ENCODE measurements at places on chromosomes 12 and 14.
A peak's percentile ranks its signal among the peaks of the same experiment; 100 is the strongest.

- no peak for DNase-seq
Measured at GRCh38 chr14:97640031-97640430, 842.8 kb downstream of the VRK1 start.

- DNase-seq, result no peak
Measured at GRCh38 chr14:101563654-101564443, 2.6 kb downstream of the DIO3 start.

DNA sequence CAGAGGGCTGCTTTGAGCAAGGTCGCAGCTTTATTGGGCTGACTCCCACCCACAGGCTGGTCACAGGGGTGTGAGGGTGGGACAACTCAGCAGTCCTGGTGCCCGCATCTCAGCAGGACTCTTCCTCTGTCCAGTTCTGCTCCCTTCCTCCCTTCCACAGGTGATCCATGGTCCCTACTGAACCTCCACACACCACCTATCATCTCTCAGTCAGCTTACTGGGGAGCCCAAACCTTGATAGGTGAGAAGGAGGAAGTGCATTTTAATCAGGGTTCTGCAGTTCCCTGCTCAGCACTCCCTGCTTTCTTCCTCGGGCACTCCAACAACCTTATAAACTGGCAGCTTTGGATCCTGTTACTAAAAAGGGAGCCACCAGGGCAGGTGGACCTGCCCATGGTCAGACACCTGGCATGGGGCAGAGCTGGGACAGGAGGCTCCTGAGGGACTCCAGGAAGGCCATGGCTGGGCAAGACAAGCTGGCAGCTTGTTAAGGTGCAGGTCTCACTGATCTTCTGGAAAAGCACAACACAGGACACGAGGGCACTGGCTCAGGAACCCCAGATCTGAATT, 664.6 kb downstream of the BCL11B start:
- no peak for DNase-seq

GRCh38 chr12:63103494-63104131, 47.4 kb downstream of the AVPR1A start:
- peak; percentile 45 for DNase-seq

DNA sequence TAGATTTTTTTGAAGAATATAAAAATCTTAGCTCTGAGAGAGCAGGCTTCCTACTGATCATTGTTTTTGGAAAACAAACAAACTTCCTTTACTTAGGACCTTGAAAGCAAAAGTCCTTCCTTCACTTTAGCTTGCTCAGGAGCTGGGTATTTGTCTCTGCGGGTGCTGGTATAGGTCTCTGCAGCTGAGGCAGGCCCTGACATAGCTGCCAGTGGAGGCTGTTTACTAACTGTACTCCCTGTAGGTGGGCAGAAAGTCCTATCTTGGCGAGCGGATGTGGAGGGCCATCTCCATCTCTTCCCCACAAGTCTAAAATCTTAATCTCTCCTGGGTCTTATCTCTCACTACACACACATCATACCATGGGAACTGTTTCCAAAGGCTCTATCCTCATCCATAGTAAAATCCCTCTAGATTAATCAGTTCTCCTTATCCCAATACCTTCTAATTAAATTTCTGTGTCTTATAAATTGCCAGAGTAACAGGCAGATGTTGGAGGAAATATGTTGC, 4.1 kb upstream of the MIA2 start:
- no peak for DNase-seq

DNA sequence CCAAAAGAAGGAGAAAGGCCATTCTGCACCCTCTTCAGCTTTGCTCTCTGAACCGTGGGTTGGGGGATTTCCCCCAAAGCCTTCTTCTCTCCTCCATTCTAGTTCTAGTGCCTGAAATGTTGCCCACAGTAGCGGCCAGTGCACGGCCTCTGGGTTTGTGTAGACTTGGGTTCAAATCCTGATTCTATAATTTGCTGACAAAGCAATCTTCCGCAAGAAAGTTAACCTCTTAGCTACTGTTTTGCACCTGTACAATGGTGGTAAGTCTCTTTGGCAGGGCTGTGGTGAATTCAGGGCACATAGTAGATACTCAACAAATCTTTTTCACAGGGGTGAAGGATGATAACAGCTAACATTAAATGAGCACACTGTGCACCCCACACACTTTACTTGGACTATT, 5.8 kb upstream of the CACNA1C start:
- no peak for DNase-seq

- DNase-seq, result no peak
Measured at GRCh38 chr12:2198005-2198501, 145.3 kb downstream of the CACNA1C start.

DNA sequence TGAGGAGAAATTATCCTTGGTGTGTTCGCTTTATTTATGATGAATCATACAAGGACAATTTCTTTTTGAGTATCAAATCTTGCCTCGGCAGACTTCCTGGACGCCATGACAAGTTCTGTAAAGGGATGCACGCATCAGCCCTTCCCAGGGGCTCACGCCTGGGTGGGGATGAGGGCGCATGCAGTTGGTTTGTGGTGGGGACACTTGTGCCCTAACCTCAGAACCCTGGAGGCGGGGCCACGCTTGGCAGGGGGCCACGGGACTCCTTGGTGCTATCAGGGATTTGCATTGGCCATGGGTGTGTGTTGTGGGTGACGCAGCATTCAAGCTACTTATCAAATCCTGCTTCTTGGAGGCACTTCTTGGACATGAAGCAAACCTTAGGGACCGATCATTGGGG, 143.8 kb upstream of the RTL1 start:
- DNase-seq, result no peak

DNA sequence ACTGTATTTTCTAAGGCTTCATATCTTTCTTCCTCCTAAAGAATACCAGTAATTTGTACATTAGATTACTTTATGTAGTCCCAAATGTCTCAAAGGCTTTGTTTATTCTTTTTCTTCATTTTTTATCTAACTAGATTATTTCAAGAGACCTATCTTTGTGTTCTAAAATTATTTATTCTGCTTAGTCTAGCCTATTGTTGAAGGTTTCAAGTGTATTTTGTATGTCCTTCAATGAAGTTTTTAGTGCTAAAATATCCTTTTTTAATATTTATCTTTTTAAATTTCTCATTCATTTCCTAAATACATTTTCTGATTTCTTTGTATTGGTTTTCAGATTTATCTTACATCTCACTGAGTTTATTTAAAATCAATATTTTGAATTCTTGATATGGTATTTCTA, 25.8 kb downstream of the OR4N5 start:
- DNase-seq, result no peak

DNA sequence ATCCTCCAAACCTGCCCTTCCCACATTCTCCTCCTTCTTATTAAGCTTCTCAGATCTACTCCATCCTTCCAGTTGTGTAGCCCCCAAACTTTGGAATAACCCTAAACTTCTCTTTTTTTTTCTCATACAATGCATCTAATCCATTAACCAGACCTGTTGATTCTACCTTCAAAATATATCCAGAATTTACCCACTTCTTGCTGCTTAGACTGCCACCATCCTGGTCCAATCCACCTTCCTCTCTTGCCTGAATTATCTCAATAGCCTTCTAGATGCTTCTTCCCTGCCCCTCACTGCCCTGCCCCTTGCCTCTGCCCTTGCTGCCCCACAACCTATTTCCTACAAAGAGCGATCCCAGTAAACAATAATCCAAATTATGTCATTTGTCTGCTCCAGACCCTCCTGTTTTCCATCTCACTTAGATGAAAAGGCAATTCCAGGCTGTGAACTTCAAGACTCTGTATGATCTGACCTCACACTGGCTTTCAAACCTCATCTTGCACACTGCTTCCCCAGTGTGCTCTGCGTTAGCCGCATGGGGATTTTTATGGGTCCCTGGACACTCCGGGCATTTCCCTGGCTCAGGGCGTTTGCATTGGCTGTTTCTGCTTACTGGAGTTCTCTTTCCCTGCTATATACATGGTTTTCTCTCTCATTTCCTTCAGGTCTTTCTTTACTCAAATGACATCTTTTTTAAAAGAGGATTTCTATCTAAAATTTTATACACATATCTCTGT, 42.6 kb upstream of the HIF1A start:
- no peak for DNase-seq

DNA sequence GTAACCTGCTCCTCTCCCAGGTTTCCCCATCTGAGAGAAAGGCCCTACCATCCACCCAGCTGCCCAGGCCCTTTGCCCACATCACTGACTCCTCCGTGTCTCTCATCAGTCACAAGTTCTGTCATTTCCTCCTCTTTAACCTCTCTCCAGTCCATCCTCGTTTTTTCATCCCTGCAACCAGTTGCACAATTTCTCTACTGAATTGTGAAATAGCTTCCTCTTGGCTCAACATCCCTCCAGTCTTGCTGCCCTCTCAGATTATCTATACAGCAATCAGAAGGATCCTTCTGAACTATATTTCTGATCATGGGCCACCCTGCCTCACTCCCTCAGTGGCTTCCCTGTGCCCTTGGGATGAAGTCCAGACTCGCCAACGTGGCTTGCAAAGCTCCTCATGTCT, 6.8 kb downstream of the FAM161B start:
- no peak for DNase-seq

- no peak for DNase-seq
Measured at GRCh38 chr12:43585676-43586075, 33.7 kb upstream of the ADAMTS20 start.

GRCh38 chr12:28137414-28137813, 52.8 kb upstream of the CCDC91 start:
- DNase-seq, result no peak

DNA sequence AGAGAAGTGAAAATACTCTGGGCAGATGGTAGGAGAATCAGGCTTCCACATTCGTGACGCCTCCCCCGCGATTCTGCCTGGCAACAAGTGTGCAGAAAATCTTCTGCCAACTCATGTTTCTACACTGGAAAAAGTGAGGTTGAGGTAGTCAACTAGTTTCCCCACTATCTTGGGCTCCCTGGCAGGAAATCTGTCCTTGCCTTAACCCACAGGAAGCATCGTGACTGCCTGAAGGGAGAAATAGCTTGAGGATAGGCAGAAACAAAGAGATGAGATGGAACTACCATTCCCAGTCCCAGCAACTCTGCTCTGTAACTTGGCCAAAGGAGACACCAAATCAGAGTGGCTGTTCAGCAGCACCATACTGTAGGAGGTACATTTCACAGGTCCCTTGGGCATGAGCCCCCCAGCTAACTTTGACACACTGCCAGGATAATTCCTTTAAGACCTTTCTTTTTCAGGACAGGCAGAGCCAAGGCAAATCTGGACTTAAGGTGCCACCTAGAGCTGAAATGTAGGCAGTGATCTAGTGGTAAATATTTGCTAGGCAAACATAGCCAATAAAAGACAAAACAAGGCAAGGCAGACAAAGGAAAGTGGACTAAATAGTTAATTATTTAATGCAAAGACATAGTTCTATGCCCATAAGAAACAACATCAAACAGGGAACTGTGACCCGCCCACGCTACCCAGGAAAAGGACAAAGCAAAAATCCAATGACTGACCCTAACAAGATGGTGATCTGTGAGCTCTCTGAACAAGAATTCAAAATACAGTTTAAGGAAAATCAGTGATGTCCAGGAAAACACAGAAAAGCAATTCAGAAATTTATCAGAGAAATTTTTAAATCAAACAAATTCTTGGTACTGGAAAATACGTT, 205.1 kb downstream of the PTPRO start:
- DNase-seq, result no peak

DNA sequence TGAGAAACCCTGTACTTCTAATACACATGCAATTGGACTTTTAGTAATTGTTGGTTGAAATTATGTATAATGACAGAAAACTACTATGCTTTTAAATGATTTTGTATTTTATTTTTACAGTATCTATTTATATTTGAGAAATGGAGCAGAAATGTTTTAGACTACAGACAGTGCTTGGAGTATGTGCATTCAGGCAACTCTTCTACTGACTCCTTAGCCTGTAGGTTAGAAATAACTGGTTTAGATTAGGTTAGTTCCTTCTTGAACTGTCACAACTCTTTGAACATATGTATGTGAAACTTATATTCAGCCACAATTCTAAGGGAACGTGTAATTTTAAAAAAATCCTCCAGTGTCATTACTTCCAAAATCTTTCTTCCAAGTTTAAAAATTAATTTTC, 1.7 kb downstream of the FGFR1OP2 start:
- no peak for DNase-seq

DNA sequence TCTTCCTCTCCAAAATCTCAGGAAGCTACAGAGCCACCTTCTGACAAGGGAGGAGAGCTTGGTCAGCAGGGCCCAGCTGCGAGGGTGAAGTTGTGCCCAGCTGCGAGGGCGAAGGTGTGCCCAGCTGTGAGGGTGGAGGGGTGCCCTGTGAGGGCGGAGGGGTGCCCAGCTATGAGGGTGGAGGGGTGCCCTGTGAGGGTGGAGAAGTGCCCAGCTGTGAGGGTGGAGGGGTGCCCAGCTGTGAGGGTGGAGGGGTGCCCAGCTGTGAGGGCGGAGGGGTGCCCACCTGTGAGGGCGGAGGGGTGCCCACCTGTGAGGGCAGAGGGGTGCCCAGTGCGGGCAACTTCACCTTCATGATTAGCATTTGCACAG, 20.4 kb upstream of the TTC7B start:
- no peak for DNase-seq

- no peak for DNase-seq
Measured at GRCh38 chr12:13816394-13816793, 165.0 kb downstream of the GRIN2B start.

DNA sequence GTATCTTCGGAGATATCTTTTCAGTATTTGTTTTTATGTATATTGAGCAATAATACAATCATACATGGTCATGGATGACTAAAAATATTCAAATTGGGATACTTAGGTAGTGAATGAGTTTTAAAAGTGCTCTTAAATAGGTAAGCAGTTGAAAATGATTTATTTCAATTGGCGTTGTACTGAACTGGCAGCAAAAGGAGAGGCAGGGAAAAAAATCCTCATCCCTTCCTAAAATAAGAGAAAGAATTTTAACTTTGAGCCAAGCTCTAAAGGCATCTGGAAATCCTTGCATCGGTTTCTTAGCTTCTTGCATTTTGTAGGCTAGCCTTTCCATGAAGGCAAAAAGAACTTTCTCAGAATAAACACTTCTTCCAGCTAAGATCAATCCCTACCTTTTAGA, 125.2 kb downstream of the MGST1 start:
- DNase-seq, result no peak

GRCh38 chr12:5792343-5792742, 152.7 kb downstream of the ANO2 start:
- DNase-seq, result no peak

DNA sequence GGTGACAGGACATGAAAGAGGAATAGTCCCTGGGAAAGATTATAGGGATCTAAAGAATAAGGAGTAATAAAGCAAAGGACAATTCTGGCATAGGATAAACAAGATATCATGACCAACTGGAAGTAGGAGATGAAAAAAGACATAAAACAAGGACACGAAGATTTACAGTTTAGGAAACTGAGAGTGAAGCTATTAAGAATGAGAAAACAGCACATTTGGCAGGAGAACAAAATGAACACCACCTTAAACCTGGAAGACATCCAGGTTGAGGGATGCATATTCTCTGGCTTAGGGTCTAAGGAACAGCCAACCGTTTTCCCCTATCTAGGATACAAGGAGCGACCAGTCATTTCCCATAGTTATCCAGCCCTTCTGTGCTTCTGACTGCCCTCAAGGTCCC, 1.9 kb downstream of the TRIP11 start:
- no peak for DNase-seq

- no peak for DNase-seq
Measured at GRCh38 chr14:71780822-71781221, 151.4 kb upstream of the RGS6 start.

Measured in D341Med (cell line).